Activated T-helper 2 cell treated with anti-CD3 and anti-CD28 coated beads, Interferon-gamma antibody, Interleukin-2, Interleukin-4, amounts not matched to agents 10 μg/mL and 5 μg/mL and 100 μg/mL, durations not matched to agents 14 hours and 24 hours and 36 hours (primary cell): ENCODE measurements at places on chromosomes 5 and 9.

GRCh38 chr5:143594902-143595818, 191.7 kb upstream of the NR3C1 start:
- DNase-seq, result no peak

DNA sequence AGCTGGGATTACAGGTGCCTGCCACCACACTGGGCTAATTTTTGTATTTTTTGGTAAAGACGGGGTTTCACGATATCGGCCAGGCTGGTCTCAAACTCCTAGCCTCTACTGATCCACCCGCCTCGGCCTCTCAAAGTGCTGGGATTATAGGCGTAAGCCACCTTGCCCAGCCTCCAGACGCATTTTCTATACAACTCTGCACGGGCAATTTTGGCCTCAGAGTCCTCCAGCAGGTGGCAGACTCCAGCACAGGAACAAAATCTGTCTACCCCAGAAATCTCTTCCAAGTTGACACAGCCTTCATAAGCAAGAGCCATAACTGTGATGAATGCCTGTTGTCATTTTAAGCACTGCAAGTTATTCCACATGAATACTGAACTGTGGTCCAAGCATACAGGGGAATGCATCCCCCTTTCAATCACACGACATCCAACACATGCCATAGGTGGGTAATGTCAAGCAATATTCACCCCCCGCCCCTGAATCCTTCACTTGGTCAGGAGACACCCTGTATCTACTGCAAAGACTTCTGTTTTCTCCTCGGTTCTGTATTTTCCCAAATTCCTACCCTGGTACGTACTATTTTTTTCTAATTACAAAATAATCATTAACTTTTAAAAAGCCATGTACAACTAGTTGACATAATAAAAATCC, 50.8 kb downstream of the ALDH7A1 start:
- no peak for DNase-seq

- no peak for DNase-seq
These were observed 122.8 kb upstream of the STC2 start for GRCh38 chr5:173451031-173451430.

GRCh38 chr9:130461218-130461630, 16.5 kb downstream of the ASS1 start:
- DNase-seq, result peak; percentile 40

DNA sequence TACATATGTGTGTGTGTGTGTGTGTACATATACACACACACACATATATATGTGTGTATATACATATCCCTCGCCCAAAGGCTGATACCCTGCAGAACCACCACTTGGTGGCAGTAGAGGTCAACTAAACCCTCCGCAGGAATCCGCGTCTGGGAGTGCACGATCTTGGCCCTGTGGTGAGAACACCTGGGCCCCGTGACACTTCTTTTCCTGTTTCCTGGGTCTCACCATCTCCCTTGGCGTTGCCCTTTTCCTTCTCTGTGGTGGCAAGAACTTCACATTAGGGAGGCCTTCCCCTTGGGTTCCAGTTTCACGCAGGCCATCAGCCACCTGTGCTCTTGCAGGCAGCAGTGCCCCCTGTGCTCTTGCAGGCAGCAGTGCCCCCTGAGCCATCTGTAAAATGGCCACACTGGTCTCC, 8.2 kb downstream of the IL9 start:
- DNase-seq, result peak; percentile 57

GRCh38 chr9:89661391-89661949, 56.7 kb downstream of the GADD45G start:
- no peak for DNase-seq

DNA sequence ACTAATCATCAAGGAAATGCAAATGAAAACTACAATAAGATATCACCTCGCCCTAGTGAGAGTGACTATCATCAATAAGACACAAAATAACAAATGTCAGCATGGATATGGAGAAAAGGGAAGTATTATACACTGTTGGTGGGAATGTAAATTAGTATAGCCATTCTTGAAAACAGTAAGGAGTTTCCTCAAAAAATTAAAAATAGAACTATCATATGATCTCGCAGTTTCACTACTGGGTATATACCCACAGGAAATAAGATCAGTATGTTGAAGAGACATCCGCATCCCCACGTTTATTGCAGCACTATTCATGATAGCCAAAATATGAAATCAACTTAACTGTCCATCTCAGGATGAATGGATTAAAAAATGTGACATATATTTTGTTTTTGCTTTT, 31.6 kb upstream of the STK32A start:
- DNase-seq, result no peak

GRCh38 chr5:16812911-16813310, 123.2 kb downstream of the MYO10 start:
- DNase-seq, result no peak

DNA sequence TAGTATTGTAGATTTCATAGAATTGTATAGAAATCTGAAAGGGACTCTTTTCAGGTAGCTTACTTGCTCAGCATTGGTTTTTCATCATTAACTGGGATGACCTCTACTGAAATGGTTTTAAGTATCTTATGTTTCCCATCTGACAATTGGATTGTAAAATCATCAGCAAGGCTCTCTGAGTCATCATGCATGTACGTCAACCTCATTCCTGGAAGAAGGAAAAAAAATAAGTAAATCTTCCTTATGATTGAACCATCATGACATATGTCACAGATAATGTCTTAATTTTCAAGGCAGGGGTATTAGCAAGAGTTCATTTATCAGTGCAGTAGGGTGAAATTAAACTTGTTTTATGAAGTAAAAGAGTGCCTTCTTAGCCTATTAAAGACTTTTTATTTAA, 74.9 kb upstream of the CER1 start:
- no peak for DNase-seq

GRCh38 chr5:172015346-172015745, 8.9 kb upstream of the FBXW11 start:
- DNase-seq, result no peak

DNA sequence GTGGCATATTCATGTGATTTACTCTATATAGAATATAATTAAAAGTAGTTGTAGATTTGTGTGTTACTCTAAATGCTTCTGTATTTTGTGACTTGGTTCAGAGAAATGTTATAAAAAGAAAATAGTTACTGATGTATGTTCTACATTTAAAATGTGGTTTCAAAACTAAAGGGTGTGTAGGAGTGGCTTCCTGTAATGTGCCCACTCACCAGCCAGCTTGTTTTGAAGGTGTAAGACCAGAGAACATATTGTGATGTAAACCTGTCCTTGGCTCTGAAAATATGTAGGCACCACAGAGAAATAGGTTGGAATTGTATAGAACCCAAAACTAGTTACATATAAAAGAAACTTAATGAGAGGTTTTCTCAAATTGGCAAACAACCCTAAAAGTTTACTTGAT, 51.2 kb upstream of the ARRDC3 start:
- DNase-seq, result no peak

GRCh38 chr5:84382363-84383295, 2.1 kb downstream of the EDIL3 start:
- no peak for DNase-seq

- DNase-seq, result no peak
These were observed 130.9 kb upstream of the TMEM161B start for GRCh38 chr5:88399561-88399960.

GRCh38 chr5:135035678-135036030, 1.6 kb upstream of the PITX1 start:
- no peak for DNase-seq

- no peak for DNase-seq
These were observed 379.5 kb downstream of the CDH18 start for GRCh38 chr5:19608444-19609002.

- DNase-seq, result no peak
These were observed 11.2 kb upstream of the COL5A1 start for GRCh38 chr9:134630393-134630790.

GRCh38 chr5:139635606-139636206, 12.4 kb upstream of the CXXC5 start:
- no peak for DNase-seq

DNA sequence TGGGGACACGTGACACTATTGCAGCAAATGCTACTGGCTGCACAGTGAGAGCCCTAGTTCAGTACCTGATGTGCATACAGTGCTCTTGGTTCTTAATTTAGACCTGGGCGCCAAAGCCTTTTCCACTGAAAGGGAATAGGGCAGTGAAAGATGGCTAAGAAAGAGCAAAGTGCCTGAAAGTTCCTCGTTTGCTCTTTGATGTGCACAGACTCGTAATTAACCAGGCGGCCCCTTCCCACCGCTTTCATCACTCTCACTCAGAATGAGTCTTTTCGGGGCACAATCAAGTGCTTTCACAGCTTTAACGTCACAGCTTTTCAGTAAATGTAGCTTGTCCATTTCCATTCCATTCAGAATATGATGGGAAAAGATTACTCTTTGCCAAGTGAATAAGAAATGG, 116.6 kb upstream of the ADRA1B start:
- no peak for DNase-seq

- DNase-seq, result no peak
These were observed 51.3 kb downstream of the AK8 start for GRCh38 chr9:132826621-132827365.

- no peak for DNase-seq
These were observed 7.1 kb downstream of the NEK6 start for GRCh38 chr9:124264823-124265233.

GRCh38 chr5:145775411-145775810, 59.7 kb downstream of the PRELID2 start:
- no peak for DNase-seq

- no peak for DNase-seq
These were observed 320.2 kb downstream of the TLE1 start for GRCh38 chr9:81369121-81369520.

DNA sequence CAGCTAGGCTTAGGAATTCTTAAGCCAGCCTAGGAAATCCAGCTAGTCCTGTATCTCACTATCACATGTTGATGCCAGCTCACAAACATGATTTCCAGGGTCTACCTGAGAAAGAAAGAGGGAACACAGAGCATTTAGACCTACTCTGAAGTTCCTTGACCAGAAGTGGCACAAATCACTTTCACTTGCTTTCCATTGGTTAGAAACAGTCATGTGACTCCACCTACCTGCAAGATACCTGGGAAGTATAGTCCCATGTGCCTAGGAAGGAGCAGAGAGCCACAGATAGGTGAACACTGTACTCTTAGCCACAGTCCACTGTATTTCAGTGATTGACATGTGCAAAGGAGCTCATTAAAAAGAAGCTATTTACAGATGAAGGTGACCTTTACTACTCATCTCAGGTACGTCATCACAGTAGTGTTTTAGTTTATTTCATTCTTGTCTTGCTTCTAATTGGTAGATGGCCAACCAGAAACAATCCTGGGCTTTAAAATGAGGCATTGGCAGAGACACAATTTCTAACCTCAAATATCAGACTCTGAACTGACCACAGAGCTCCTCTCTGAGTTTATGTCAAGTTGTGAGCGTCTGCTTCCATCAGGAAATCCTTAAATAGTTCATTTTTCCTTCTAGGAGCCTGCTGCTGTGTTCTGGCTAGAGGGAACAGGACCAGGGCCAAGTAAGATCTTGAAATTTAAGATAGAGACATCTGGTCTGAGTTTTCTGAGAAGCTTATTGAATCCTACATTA, 340.7 kb downstream of the TLE4 start:
- DNase-seq, result no peak

- no peak for DNase-seq
These were observed 87.3 kb downstream of the ANKRD18B start for GRCh38 chr9:33611358-33611757.

DNA sequence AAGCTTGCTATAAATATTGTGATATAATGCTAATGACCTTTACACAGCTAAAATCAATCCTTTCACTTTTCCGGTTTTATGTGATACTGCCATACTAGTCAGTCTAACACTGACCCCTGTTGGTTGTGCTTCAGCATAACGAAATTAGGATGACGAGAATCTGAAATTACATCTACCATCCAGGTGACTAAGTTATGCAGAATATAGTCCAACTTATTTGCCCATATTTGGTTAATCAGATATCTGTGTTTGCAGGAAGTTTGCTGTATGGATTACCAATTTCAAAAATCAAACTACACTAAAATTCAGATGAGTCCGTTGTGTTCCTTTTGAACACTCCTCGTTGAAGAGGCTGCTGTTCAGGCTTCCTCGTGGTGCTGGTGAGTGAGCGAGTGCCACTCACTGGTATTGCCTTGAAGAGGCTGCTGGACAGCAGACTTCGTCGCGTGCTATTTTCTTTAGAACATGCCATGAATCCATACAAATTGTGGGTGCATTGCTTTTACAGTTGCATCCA, 32.5 kb downstream of the TENT4A start:
- no peak for DNase-seq

DNA sequence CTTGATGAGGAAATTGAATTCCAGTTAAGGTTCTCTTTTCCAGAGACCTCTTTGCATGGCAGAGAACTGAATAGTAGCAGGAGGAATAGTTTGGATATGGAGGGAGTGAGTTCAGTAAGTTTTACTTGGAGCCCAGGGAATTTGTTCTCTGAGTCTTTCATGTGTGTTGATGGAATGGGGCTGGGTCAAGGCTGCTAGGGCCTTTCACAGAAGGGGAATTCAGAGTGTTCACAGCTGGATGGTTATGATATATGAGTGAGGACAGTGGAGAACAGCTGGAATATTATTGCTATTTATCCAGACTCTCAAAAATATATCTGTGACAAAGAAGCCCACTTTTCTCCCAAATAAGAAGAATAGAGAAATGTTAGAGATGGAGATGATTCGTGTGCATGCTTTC, 372.8 kb downstream of the PLK2 start:
- DNase-seq, result no peak

DNA sequence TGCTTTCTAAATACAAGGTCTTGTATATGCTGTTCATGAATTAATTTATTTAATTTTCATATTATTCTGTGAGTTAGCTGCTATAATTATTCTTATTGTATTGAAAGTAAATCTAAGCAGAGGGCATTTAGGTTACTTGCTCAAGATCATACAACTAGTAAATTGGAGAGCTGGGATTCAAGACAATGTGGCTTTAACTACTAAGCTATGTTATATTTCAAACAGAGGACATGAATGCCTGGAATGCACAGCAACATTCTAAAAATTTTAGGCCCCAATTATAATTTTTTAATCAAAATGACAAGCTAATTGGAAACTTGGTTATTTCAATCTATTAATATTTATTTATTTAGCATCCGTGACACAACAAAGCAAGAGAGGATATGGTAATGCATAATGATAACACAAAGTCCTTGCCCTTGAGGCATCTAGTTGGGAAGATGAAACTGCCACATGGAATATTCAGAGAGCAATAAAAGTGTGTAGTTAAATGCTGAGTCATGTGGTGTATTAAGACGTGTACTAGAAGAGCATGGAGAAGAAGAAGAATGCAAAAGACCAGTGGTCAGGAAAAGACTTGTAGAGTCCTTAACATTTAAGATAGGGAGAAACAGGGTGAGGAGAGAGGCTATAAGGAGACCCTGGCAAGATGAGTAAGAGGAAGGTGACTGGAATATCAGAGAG, 24.4 kb downstream of the CTXN3 start:
- DNase-seq, result no peak

DNA sequence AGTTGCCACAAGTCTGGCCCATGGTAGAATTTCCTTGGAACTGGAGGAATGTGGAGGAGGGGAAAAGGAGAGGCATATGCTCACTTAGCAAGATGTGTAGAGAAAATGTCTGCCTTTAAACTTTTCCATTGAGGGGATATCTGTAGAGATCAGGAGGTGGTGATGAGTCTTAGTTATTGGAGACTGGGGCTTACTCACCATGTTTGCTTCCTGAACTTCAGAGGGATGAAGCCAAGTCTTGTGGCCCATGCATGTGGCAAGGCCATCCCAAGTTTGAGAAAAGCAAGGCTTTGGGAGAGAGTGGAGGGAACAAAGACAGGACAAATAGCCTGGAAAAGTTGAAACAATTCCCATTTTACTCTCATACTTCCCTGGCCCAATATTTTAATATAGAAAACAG, 124.5 kb downstream of the GDNF start:
- DNase-seq, result no peak
